ENCODE measurements at places on chromosomes 5 and 9.

- no peak for DNase-seq
Measured at GRCh38 chr5:73946919-73947602, 321.1 kb downstream of the ARHGEF28 start.

DNA sequence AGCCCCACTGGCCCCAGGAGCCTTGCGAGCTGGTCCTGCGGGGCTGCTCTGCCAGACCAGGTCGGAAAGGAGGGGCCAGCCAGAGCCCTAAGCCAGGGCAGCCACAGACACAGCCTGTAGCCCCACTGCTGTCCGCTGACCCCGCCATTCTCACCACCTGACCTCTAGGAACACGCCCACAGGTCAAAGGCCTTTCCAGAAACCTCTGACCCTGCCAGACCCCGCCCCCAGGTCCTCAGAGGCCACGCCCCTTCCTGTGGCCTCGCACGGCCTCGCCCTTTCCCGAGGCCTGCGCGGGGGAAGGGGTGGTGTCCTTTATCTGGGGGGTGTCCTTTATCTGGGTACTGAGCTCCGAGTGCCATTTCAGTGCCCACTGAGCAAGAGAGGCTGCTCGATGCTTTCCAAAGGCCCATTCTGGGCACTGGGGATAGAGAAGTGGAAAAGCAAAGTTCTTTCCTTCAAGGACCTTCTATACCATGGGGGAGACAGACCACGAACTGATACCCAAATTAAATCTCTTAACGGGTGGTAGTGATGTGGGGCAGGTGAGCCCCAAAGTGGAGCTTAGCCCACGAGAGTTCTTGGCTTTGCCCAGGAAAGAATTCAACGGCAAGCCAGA lies 46.5 kb downstream of the P4HA2 start:
- DNase-seq = no peak

DNA sequence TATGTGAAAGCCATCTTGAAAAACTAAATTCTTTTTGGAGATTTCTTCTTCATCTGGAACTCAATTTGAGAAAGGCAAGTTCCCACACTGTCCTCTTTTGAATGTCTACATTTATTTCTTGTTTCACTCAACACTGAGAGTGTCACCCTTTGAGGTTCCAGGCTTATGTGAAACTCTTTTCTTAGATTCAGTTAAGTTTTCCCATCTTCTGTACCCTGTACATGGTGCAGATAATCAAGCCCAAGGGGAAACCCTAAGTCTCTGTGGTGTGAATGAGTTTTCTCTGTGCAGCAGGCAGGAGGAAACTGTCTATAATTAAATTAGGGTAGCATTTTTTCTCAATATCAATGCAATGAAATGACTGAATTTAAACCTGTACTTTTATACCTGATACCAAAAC lies 72.3 kb upstream of the PRLR start:
- no peak for DNase-seq

GRCh38 chr9:126389992-126390391 lies 63.4 kb downstream of the MVB12B start:
- no peak for DNase-seq

- no peak for DNase-seq
Measured at GRCh38 chr9:38038307-38039089, 30.5 kb downstream of the SHB start.

GRCh38 chr5:81397176-81397575 lies 3.2 kb upstream of the ACOT12 start:
- DNase-seq = no peak

GRCh38 chr9:20771729-20772128 lies 87.7 kb downstream of the FOCAD start:
- no peak for DNase-seq

DNA sequence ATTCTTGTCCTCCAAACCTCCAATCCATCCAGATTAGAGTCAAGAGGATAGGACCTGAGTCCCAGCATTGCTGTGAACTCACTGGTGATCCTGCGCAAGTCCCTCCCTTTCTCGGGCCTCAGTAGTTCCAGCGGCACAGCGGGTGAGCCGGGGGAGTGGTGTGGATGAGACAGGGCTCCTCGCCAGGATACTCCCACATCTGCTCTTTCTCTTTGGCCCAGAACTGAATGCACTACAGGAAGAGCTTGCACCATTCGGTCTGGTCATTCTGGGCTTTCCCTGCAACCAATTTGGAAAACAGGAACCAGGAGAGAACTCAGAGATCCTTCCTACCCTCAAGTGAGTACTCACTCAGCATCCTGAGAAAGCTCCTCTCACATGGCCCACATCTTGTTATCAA lies 6.3 kb downstream of the GPX3 start:
- DNase-seq = no peak

DNA sequence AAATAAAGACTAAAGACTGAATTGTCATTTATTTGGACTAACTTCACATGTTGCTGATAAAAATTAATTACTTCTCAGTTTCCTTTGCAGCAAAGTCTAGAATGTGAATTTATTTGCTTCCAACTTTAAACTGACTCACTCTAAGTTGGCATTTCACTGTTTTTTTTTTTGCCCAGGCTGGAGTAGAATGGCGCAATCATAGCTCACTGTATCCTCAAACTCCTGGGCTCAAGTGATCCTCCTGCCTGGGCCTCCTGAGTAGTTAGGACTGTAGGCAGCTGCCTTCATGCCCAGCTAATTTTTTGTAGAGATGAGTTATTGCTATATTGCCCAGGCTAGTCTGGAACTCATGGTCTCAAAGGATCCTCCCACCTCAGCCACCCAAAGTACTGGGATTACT lies 3.5 kb downstream of the CCNB1 start:
- no peak for DNase-seq

GRCh38 chr5:37247496-37247895 lies 1.7 kb downstream of the CPLANE1 start:
- DNase-seq = no peak

GRCh38 chr9:6782345-6782744 lies 24.6 kb downstream of the KDM4C start:
- DNase-seq = no peak

DNA sequence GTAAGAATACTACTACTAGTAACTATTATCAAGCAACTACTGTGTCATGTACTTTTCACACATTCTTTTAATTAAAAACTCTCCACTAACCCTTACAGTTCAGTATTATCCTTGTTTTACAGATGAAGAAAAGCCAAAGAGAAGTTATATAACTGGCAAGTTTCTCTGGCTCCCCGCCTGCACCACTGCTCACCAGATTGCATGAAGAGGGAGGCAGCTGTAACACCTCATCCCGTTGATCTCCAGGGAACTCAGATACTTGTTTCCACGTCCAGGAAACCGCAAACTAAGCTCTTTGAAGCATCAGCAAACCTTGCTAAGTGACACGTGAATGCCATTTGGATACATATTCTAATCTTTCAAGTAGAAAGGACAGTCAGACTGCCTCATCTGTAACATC lies 70.3 kb downstream of the RIGI start:
- DNase-seq = no peak

DNA sequence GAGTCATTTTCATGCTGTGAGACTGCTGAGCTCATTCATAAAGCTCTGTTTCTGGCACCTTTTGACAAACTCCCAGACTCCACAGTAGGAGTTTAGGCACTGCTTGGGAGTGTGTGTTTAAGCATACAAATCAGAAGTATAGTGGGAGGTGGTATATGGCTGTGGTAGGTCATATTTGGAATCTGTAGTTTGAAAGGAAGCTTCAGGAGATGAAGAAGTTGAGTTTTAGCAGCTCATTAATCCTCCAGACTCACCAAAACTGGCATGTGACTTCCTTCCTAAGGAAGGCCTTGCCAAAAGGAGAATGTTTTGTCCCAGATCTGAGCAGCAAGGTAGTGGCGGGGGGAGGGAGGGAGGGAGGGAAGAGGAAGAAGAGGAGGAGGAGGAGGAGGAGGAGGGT lies 52.8 kb downstream of the SAXO1 start:
- DNase-seq = no peak

DNA sequence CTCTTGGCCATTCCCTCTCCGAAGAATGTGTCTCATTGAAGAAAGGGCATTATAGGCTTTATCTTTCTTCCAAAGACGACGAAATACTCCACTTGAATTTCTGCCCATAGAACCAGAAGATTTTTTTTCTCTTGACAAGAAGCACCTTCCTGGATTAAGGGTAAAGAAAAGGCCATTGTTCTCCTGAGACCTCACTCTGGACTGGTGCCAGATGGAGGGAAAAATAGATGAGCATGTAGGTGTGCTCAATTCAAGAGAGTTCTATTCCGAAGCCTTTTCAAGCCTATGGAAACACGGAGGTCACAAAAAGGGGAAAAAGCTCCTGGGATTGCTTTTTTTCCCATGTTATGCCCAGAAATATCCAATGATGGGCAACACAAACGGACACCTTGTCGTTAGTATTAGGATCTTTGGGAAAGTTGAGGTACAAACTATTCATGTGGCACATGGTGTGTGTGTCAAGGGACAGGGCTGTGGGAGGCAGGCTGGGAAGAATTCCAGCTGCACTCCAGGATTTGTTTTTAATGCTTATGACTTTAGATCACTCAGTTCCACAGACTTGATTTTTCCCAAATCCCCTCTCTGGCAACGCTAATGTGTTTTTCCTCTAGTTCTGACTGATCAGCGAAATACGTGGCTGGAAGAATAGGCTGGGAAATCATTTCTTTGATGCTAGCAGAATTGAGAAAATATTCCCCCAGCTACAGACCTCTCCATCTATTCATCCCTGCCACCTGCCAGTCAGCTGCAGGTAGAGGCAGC lies 89.9 kb downstream of the SIL1 start:
- no peak for DNase-seq

DNA sequence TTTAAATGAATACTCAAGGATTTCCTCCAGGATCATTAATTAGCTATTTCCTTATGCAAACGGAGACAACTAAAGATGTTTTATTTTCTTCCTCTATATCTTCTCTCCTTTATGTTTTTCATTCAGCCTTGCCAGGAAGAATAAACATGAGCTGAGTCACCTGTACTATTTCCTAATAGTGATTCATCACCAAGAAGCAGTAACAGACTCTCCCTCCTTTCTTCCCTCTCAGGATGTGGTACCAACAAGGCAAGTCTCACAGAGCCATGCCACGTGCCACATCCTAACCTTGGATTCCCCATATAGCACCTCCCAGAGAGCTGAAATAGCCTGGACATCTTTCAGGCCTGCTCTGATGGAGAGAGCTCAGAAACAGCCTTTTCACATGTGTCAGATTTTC lies 758.6 kb upstream of the DMAC1 start:
- no peak for DNase-seq

DNA sequence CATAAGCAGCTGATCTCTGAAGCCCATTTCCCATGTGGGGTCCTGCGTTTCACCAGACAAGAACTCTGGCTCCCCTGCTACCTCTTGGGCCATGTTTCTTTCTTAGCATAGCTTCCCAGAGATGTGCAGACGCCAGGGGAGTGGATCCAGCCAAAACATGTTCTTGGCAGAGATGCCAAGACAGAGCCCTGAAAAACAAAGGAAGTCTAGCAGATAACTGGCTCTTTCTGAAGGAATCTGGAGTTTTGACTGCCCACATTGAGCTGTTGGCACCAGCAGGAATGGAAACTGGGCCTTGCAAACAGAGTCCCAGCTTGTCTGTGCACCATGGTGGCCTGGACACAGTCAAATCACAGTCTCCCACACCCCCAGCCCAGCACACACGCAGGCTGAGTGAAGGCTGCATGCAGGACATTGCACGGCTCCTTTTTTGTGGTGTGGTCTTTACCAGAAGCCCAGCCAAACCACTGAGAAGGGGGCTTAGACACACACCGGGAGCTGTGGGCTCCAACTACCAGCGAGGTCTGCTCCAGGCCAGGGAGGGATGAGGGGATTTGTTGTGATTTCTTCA lies 114.7 kb downstream of the SNX18 start:
- no peak for DNase-seq

- DNase-seq = no peak
Measured at GRCh38 chr5:140150201-140150600, 24.5 kb downstream of the IGIP start.

GRCh38 chr5:151110122-151110681 lies 29.4 kb upstream of the TNIP1 start:
- no peak for DNase-seq

DNA sequence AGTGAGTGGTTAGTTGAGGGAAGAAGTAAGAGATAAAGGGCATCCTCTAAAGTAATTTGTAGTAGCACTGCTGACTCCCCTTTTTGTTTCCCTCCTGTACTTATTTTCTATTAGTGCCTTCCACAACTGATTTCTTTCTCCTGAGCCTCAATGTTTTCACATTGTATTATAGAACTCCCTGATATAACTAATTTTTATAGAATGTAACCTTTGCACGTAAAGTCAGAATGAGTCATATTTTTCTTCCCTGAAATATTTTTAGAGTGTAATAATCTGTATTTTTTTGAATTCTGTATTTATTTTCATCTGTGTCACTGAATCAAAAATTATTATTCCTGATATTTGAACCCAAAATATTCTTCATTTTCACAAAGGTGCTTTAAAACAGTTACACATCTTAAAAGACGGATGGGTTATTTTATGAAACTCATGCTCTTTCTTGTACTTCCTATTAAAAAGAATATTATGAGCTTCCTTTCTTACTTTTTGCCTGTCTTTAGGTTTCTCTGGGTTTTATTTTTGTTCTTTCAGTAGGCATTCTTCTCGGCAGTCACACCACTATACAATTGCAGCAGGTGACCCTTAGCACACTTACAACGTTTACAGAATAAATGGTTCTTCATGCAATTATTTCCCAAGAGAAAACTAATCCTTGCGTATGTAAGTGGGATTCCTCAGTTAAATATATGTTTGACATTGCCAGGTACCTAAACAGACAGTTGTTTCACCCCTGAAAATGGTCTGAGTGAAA lies 30.5 kb upstream of the DMRTA1 start:
- no peak for DNase-seq

- no peak for DNase-seq
Measured at GRCh38 chr5:150613991-150614660, 26.3 kb upstream of the SYNPO start.

DNA sequence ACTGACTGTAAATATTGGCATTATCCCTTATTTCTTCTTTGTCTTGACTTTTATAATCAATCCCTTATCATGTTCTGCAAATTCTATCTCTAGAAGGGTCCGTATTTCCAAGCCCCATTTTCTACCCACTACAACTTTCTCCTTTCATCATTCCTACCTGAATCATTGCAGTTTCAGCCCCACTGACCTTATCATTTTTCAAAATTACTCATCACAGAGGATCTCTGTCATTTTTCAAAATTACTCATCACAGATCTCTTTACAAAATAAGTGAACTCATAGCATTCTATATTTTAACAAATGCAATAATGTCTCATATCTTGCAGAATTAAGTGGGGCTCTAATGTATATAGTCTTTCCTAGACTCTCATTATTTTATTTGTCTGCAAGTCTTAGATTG lies 256.9 kb upstream of the COX7C start:
- no peak for DNase-seq

Measured in stimulated activated CD4-positive, alpha-beta T cell treated with anti-CD3 and anti-CD28 coated beads, TNF-alpha, amount 100 ng/mL, for 24 hours (primary cell).